ENCODE measurements at places on chromosomes 4 and X. TPM values are rescaled to one million over a fixed set of nuclear protein-coding genes. Genes with fewer than 3 reads are reported as not detected.

Gene STOX2
- total RNA-seq, result 0.19 TPM

DNA sequence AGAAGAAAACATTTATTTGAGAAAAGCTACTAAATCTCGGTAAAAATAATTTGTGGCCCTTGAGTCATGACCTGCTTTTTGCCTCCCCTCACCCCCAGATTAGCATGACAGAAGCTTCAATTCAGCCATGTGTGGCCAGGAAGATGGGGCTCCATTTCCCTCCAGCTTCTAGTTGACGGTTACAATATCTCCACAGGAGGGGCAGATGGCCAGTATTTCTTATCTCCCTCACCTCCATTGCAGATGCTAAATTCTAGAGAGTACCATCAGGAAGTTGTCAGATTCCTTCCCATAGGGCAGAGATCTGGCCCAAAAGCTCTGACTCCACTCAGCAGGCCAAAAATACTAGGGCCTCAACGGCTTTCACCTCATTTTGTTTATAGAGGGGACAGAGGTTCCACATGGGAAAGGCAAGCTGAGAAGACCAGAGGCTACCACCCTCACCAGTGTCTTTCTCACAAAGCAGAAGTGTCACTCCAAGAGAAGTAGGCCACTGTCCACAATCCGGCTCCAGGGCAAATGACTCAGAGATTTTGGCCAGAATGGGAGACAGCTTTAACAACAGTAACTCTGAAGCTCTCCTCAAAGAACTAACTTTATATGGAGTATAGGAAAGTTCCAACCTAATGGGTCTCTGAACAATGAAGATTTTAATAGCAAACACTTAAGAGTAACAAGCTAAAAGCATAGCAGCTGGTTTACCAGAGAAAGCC, 108.3 kb downstream of the TBC1D19 start:
- DNase-seq, result no peak

DNA sequence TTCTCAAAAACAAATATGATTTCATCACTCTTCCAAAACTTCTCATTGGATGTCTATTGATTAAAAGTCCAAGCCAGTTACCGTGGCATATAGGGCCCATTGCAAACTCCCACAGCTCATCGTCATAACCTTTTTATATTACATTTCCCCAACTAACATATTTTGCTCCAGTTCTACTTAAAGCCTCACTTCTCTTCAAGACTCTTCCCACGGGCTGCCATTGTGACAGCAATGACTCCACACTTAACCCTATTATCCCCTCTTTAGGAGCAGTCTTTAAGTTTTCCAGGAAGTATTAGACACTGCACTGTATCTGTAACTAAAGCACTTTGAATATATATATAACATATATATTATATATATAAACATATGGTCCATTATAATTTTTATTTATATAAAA, 44.5 kb downstream of the DTHD1 start:
- DNase-seq, result no peak

GRCh38 chr4:123133397-123134050, 211.1 kb upstream of the NUDT6 start:
- DNase-seq, result no peak

GRCh38 chr4:6778435-6778834, 4.1 kb upstream of the KIAA0232 start:
- DNase-seq, result no peak

DNA sequence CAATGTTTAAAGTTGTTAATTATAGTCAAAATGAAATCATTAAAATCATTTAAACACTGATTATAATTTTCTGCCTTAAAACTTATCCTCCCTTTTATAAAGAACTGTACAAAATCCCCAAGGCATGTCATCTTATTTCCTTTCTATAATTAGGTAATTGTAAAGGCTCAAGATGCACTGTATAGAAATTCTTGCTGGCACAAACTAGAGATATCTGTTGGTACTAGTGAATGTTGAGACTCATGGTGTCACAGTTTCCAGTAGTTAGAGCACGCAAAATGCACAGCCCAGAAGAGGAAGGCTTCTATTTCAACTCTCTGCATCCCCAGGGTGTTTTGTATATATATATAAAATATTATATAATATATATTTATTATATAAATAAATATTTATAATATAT, 22.7 kb upstream of the PLA2G12A start:
- DNase-seq, result no peak

DNA sequence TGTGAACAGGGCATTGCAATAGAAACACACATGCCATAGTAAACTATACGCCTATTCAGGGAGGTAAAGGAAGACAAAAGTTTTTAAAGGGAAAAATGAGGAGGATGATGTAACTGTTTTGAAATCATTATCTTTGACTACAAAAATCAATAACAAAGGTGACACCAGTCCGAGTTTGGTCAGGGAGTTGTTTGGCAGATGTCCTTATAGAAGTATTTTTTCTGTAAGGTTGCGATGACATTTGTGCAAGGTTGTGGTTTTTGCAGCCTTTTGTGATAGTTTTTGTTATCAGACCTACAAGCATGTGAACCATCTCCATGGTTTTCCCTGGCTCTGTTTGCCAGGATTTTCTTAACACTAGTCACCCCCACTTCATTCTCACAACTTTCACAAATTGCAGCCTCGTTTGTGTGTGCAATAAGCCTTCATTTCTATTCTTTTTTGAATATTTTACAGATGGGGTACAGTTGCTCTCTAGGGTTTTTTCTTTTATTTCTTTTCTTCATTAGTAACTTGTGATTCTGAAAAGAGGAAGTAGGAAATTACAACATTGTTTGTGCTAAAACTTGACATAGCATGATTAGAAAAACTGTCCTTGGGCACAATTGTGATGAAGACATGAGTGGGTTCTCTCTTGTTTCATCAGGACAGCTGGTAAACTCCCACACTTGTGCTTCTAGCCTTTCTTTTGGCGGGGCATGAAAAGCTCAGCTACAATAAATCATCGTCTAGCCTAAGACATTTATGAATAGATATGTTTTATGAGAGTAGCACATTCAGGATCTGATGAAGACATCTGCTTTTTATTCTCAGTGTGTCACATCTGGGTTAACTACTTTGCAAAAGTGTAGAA, 60.2 kb upstream of the PNPLA4 start:
- DNase-seq, result no peak

DNA sequence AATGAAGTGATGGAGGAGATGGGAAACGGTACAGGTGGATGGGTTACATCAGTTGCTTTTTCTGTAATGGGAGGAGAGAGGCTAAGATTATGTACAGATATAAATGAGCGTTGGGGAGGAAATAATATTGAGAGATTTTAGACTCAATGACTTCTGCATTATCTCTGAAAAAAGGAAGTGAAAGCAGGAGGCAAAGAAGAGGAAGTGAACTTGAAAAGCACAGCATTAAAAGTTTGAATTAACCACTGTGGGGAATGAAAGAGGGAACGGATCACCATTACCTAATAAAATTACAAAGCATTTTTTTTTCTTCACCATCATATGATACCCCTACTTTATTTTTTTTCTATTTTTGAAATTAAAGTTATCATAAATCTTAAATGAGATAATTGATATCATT, 1025.5 kb downstream of the RPA4 start:
- DNase-seq, result no peak
